ENCODE measurements at places on chromosomes 13 and 19.
A peak's percentile ranks its signal among the peaks of the same experiment; 100 is the strongest.

GRCh38 chr19:46488551-46488950, 7.1 kb downstream of the PNMA8B start:
- no peak for DNase-seq

GRCh38 chr19:13684021-13684420, 80.3 kb upstream of the MRI1 start:
- no peak for DNase-seq

GRCh38 chr19:3518255-3518654, 12.1 kb downstream of the FZR1 start:
- DNase-seq, result peak; percentile 68

DNA sequence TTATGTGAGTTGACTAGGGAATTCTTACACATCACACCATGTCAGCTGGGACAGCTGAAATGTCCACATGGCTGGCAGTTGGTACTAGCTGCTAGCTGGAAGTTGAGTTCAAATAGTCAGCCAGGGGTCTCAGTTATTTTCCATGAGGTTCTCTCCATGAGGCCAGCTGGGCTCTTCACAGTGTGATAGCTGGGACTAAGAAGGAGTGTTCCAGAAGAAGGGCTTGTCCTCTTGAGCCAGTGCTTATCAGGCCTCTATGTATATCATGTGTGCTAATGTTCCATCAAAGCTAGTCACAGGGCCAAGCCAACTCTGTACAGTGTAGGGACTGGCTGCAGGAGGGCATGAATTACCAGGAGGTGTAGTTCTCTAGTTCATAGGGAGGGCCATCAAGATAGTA, 11.8 kb downstream of the USPL1 start:
- DNase-seq, result no peak

GRCh38 chr13:35995136-35995535, 136.0 kb downstream of the DCLK1 start:
- no peak for DNase-seq

- DNase-seq, result no peak
Observed at GRCh38 chr13:81139987-81140386, 799.1 kb upstream of the SPRY2 start.

GRCh38 chr13:60646620-60647019, 249.6 kb downstream of the TDRD3 start:
- no peak for DNase-seq

GRCh38 chr13:68078469-68078868, 848.3 kb upstream of the PCDH9 start:
- no peak for DNase-seq

GRCh38 chr19:19031891-19032290, 1.4 kb downstream of the SUGP2 start:
- DNase-seq, result no peak

- no peak for DNase-seq
Observed at GRCh38 chr13:98719527-98720250, 32.8 kb downstream of the SLC15A1 start.

GRCh38 chr13:113815151-113816058, 48.5 kb downstream of the GAS6 start:
- DNase-seq, result no peak

GRCh38 chr13:32136061-32136460, 104.5 kb downstream of the FRY start:
- no peak for DNase-seq

- no peak for DNase-seq
Observed at GRCh38 chr13:73832128-73832588, 302.0 kb downstream of the KLF12 start.

DNA sequence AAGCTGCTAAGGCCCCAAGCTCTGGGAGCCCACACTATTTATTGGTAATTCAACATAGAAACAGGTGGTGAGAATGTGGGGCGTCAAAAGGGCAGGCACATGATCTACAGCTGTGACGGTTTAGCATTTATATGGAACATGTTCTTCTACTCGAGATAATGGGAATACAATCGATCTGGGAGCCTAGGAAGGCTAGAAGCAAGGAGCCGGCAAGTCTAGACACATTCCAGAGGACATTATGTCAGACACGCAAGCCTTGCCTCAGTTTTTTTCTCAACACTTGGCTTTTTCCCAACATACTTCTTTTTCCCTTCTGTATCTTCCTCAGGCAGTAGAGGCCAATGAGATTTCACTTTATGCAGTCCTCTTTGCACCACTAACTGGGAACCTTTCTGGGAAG, 315.7 kb upstream of the SLITRK5 start:
- DNase-seq, result no peak

DNA sequence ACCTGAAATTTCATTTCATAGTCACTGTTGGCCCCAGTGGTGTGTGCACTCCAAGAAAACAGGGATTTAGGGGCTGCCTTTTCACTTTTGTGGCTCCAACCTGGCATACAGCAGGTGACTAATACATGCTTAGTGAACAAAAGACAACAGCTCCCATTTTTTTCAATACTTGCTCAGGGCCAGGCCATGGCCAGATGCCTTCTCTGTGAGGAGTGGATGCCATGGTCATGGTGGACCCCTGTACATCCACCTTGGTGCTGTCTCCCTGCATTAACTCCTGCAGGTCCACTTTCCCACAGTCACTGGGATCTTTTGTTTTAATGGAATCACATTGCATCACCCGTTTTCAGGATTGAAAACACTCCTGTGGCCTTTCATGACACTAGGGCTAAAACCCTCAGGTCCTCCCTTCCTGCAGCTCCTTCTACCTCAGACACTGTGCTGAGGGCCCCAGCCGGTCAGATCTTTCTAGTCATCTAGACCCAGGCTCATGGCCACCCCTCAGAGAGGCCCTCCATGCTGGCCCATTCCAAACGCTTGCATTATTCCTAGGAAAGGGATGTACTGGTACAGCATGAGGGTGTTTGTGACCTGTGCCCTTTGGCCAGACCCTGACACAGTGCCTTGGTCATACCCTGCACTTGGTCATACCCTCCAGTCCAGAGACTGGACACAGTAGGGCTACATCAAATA, 1.2 kb upstream of the TMEM147 start:
- no peak for DNase-seq

- no peak for DNase-seq
Observed at GRCh38 chr19:1576242-1577089, 8.3 kb upstream of the MEX3D start.

GRCh38 chr19:36030264-36031148, 2.2 kb downstream of the CLIP3 start:
- DNase-seq, result no peak

GRCh38 chr13:94296471-94296870, 183.0 kb downstream of the DCT start:
- no peak for DNase-seq

GRCh38 chr19:4660993-4661392, 9.1 kb downstream of the MYDGF start:
- DNase-seq, result no peak

DNA sequence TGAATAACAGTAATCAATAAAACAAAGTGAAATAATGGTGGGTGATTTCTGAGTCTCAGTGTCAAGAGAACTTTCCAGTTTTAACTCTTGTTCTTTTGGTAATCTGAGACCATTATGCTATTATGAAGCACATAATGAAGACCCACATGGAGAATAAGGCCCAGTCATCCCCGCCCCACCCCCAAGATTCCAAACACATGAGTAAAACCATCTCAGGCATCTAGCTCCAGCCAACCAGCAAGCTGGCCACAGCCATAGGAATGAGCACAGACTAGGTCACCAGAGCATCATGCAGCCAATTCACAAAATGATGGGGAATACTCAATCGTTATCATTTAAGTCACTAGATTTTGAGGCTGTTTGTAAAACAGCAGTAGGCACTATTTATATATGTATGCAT, 1769.0 kb upstream of the PCDH20 start:
- peak; percentile 88 for DNase-seq

DNA sequence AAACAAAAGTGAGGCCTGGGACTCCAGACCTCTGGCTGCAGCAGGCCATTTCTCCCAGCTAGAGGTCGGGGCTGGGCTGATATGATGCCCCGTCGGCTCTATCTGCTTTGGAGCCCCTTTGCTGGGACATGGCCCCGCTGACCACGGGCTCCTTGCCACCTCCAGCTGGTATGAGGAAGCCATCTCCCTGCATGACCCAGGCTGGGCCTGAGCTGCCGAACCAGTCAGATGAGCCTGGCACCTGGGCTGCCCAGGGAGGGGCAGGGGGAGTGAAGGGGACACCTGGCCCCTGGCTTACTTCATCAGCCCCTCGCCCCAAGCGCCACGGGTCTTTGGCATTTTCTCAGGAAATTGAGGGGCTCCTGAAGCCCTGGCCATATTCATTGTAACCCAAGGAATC, 7.8 kb downstream of the ZSWIM4 start:
- no peak for DNase-seq

- no peak for DNase-seq
Observed at GRCh38 chr13:89628567-89628966, 1718.9 kb upstream of the MIR17HG start.

DNA sequence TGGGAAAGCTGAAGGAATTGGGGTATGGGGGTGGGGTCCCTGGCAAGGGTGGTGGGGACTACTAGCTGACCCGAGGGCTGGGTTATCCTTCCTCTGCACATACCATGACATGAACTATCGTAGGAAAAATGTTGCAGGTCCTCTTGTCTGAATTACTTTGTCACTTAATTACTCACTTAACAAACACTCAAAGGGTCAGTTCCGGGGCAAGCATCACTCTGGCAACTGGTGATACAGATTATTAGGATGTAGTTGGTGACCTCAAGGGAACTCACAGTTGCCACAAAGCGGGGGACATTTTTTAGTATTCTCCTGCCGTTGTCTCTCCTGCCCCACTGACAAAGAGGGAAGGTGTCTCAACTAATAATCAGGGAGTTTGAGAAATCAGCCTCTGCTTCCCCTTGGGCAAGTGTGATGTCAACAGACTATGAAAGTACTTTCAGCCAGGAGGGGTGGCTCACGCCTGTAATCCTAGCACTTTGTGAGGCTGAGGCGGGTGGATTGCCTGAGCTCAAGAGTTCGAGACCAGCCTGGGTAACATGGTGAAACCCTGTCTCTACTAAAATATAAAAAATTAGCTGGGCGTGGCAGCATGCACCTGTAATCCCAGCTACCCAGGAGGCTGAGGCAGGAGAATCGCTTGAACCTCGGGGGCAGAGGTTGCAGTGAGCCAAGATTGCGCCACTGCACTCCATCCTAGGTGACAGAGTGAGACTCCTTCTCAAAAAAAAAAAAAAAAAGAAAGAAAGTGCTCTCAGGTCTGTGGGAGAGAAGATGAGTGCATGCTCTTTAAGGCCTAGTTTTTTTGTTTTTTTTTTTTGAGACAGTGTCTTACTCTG, 10.3 kb downstream of the DNAJB1 start:
- no peak for DNase-seq

GRCh38 chr19:35143818-35144217, 763 bp downstream of the FXYD7 start:
- no peak for DNase-seq

DNA sequence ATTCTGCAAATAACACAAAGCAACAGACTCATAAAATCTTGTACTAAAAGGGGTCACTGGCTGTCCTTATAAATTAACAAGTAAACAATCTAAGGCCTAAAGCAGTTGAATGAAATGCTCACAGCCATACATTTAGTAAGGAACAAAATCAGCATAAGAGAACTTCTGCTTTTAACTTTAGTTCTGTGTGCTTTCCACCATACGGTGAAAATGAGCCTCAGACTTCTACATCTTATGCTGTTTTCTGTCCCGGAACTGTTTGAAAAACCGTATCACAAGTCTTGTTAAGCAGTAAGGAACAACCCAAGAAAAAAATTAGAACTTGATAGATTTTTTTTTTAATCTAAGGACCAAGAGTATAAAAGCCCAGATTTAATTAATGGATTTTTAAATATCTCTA, 549.1 kb upstream of the MIR17HG start:
- DNase-seq, result no peak
